Activated T-cell treated with anti-CD3 and anti-CD28 coated beads, Interleukin-2, amount 50 U/mL, for 72 hours (primary cell): ENCODE measurements at places on chromosomes 3 and 15. TPM values are rescaled to one million over a fixed set of nuclear protein-coding genes. Genes with fewer than 3 reads are reported as not detected.

DNA sequence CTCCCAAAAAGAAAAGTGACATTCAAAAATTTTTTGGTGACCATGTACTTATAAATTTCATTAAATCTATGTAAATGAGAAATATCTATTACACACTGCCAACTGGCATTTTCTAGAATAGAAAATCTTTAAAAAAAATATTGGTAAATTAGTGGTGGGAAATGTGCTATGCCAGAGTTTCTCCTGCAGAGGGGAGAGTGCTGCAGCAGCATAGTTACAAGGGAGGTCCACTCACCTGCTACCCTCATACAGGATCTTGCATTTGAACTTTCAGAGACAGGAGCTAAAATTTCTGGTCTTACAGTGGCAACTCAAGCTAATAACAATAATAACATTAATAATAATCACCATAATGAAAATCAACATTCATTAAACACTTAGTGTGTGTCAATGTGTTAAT, 459.6 kb downstream of the NSUN3 start:
- no peak overlapping the region for H3K4me3 ChIP-seq
- no peak for DNase-seq
- H3K4me1 ChIP-seq, result no peaks in the 10 kb centered on the region
- H3K36me3 ChIP-seq, result no peaks in the 10 kb centered on the region

DNA sequence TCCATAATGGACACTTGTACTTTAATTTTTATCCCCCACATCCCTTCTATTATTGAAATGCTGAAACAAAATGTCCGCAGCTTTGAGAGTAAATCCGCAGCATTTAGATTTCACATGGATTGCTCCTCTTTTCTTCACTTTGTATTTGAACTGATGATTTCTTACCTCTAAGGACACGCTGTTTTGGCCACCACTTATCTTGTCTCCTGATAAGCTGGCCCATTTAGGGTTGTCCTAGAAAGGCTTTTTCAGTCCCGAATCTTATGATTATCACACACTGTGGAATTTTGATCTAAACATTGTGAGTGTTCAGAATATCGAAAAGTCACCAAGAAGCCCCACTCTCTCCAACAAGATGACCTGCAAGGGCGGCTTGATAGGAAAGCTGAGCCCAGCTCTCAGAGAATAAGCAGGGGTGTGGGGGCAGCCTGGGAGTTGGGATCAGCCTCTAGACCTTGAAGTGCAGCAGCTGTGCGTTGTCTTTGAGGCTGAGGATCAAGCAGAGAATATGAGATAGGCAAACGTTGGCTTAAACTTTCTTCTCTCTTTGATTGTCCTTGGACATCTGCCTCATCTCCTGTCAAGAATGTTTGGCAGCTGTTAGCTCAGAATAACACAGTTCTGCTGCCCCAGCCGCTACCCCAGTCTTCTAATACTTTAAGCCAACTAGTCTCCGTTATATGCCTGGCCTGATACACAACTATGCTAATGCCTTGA, 399.7 kb upstream of the NR2F2 start:
- no peak for DNase-seq
- no peak overlapping the region for H3K4me3 ChIP-seq
- H3K27ac ChIP-seq, result no peak overlapping the region
- peaks cover 4% of the 10 kb centered on the region for H3K4me1 ChIP-seq

GRCh38 chr15:40047415-40048210, 8.6 kb upstream of the SRP14 start:
- peaks cover 80% of the 10 kb centered on the region for H3K4me1 ChIP-seq
- H3K27ac ChIP-seq, result peak overlapping the region; percentile 94
- H3K36me3 ChIP-seq, result peaks cover 3% of the 10 kb centered on the region
- DNase-seq, result peak; percentile 79

- H3K36me3 ChIP-seq, result peaks cover 48% of the 10 kb centered on the region
- H3K4me1 ChIP-seq, result peaks cover 74% of the 10 kb centered on the region
- peak overlapping the region; percentile 47 for H3K27ac ChIP-seq
- DNase-seq, result no peak
- H3K4me3 ChIP-seq, result peak overlapping the region; percentile 13
Measured at GRCh38 chr15:100591835-100592234, 10.1 kb downstream of the LINS1 start.

- no peak overlapping the region for H3K4me3 ChIP-seq
- H3K4me1 ChIP-seq, result peaks cover 31% of the 10 kb centered on the region
- H3K27me3 ChIP-seq, result no peaks in the 10 kb centered on the region
- H3K27ac ChIP-seq, result no peak overlapping the region
- H3K36me3 ChIP-seq, result peaks cover 6% of the 10 kb centered on the region
Measured at GRCh38 chr3:47452453-47453215, 23.1 kb downstream of the SCAP start.

DNA sequence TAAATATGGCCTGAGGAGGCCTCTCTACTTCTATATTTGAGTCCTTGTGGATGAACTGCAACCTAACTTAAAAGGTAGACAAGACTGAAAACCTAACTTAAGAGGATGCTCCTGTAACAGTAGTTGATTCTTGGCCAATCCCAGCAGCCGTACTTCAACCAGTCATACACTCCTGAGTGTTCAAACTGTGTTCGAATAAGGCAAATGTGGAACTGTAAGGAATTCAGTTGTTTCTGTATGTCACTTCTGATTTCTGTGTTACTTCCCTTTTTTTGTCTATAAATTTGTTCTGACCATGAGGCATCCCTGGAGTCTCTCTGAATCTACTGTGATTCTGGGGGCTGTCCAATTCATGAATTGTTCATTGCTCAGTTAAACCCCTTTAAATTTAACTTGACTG, 20.5 kb downstream of the GALK2 start:
- H3K27ac ChIP-seq, result peak overlapping the region; percentile 26
- H3K36me3 ChIP-seq, result peaks cover 7% of the 10 kb centered on the region
- DNase-seq, result no peak

- peaks cover 29% of the 10 kb centered on the region for H3K4me1 ChIP-seq
- no peak overlapping the region for H3K4me3 ChIP-seq
- H3K27me3 ChIP-seq, result no peaks in the 10 kb centered on the region
- H3K36me3 ChIP-seq, result peaks cover 2% of the 10 kb centered on the region
- no peak overlapping the region for H3K27ac ChIP-seq
Measured at GRCh38 chr3:11850003-11850402, 3.3 kb upstream of the TAMM41 start.

GRCh38 chr3:21750080-21750696, 822 bp downstream of the ZNF385D start:
- no peak for DNase-seq
- no peaks in the 10 kb centered on the region for H3K36me3 ChIP-seq
- no peak overlapping the region for H3K4me3 ChIP-seq
- peaks cover 5% of the 10 kb centered on the region for H3K27me3 ChIP-seq

DNA sequence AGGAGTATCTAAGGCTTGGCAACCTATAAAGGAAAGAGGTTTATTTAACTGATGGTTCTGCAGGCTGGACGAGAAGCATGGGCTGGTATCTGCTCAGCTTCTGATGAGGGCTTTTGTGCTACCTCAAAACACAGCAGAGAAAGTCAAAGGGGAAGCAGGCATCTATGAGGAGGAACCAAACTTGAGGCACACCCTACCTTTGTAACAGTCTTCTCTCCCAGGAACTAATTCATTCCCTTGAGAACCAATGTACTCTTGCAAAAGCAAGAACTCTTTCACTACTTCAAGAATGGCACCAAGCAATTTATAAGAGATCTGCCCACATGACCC, 109.0 kb downstream of the CGGBP1 start:
- no peaks in the 10 kb centered on the region for H3K36me3 ChIP-seq
- no peaks in the 10 kb centered on the region for H3K4me1 ChIP-seq
- no peaks in the 10 kb centered on the region for H3K27me3 ChIP-seq

- no peak for DNase-seq
- no peak overlapping the region for H3K27ac ChIP-seq
- no peak overlapping the region for H3K4me3 ChIP-seq
Measured at GRCh38 chr3:120151791-120152190, 57.5 kb upstream of the GSK3B start.

DNA sequence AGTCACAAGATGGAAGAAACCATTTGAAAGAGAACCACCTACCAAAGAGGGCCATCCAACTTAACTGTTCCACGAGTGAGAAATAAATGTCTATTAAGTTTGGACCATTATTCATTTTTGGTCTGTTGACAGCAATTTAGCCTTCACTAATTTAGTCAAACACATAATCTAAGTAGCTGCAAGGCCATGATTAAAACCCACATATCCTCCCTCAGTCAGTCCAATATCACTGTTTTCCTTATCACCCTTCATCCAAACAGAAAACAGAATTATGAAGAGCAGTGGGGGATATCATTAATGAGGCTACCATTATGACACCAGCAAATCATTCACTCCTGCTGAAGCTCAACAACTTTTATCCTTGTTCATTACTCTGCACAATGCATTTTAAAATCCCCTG, 52.0 kb downstream of the PIK3CB start:
- no peak for DNase-seq
- no peaks in the 10 kb centered on the region for H3K27me3 ChIP-seq
- H3K27ac ChIP-seq, result no peak overlapping the region

- peaks cover 4% of the 10 kb centered on the region for H3K36me3 ChIP-seq
- H3K27me3 ChIP-seq, result peaks cover 7% of the 10 kb centered on the region
- no peak overlapping the region for H3K27ac ChIP-seq
- no peak for DNase-seq
Measured at GRCh38 chr15:90679959-90680358, 37.2 kb upstream of the BLM start.

DNA sequence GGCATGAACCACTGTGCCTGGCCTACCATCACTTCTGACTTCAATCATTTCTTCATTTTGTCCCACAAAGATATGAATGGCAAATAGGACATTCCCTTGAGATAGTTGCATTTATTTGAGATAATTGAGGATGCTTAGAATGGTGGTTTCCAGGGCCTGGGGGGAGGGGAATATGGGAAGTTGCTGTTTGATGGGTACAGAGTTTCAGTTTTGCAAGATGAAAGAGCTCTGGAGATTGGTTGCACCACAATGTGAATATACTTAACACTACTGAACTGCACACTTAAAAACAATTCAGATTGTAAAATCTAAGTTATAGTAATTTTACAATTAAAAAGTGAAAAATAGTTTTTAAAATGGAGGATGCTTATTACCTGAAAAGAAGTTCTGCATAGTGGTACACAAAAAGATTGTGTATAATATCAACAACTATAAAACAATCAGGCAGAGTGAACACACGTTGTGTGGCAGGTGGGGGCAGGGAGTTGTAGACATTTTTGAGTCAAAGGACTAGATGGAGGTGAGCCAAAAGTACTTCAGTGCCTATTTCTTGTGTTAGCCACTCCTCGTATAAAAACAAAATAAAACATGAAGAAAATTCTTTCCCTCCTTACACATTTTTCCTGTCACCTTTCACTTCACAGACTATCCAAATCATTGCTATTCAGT, 18.5 kb upstream of the RIOX2 start:
- H3K36me3 ChIP-seq, result peaks cover 3% of the 10 kb centered on the region
- DNase-seq, result peak; percentile 18
- H3K4me1 ChIP-seq, result peaks cover 24% of the 10 kb centered on the region
- H3K4me3 ChIP-seq, result peak overlapping the region; percentile 84

GRCh38 chr3:65809641-65810150, 229.0 kb downstream of the MAGI1 start:
- no peaks in the 10 kb centered on the region for H3K36me3 ChIP-seq
- H3K4me3 ChIP-seq, result no peak overlapping the region
- no peaks in the 10 kb centered on the region for H3K27me3 ChIP-seq
- no peak overlapping the region for H3K27ac ChIP-seq
- H3K4me1 ChIP-seq, result no peaks in the 10 kb centered on the region

GRCh38 chr3:148681080-148681479, 16.6 kb upstream of the AGTR1 start:
- no peaks in the 10 kb centered on the region for H3K36me3 ChIP-seq
- DNase-seq, result no peak
- H3K27me3 ChIP-seq, result no peaks in the 10 kb centered on the region
- no peaks in the 10 kb centered on the region for H3K4me1 ChIP-seq
- no peak overlapping the region for H3K4me3 ChIP-seq

- H3K4me1 ChIP-seq, result peaks cover 64% of the 10 kb centered on the region
- peaks cover 9% of the 10 kb centered on the region for H3K27me3 ChIP-seq
- H3K27ac ChIP-seq, result peak overlapping the region; percentile 99
- peaks cover 11% of the 10 kb centered on the region for H3K36me3 ChIP-seq
- peak; percentile 61 for DNase-seq
Measured at GRCh38 chr15:88621789-88622604, 857 bp downstream of the AEN start.

GRCh38 chr15:98796685-98797357, 148.5 kb downstream of the IGF1R start:
- H3K27me3 ChIP-seq, result no peaks in the 10 kb centered on the region
- no peak for DNase-seq
- no peak overlapping the region for H3K4me3 ChIP-seq
- no peaks in the 10 kb centered on the region for H3K36me3 ChIP-seq
- H3K4me1 ChIP-seq, result peaks cover 59% of the 10 kb centered on the region
- H3K27ac ChIP-seq, result no peak overlapping the region

- DNase-seq, result no peak
- H3K27me3 ChIP-seq, result peaks cover 7% of the 10 kb centered on the region
- peaks cover 9% of the 10 kb centered on the region for H3K4me1 ChIP-seq
- H3K4me3 ChIP-seq, result no peak overlapping the region
Measured at GRCh38 chr3:157618075-157618760, 115.0 kb upstream of the VEPH1 start.

DNA sequence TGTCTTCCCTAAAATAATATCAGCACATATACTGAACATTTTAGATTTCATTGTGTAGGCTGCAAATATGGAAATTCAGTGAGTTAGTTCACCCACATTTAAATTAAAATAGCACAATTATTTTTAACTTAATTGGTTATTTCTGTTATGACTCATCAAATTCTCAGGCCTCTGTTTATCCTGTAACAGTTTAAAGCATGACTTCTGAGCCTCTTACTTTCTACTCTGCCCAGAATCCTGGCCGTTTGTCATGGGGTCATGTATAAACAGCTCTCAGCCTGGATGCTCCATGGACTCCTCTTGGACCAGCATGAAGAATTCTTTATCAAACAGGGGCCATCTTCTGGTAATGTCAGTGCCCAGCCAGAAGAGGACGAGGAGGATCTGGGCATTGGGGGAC, 12.2 kb downstream of the TUBGCP4 start:
- H3K27me3 ChIP-seq, result no peaks in the 10 kb centered on the region
- H3K4me1 ChIP-seq, result no peaks in the 10 kb centered on the region
- H3K36me3 ChIP-seq, result peaks cover 36% of the 10 kb centered on the region
- no peak for DNase-seq

- DNase-seq, result no peak
- H3K4me1 ChIP-seq, result no peaks in the 10 kb centered on the region
- peaks cover 31% of the 10 kb centered on the region for H3K27me3 ChIP-seq
- H3K36me3 ChIP-seq, result no peaks in the 10 kb centered on the region
Measured at GRCh38 chr15:33500432-33501195, 189.8 kb downstream of the RYR3 start.

GRCh38 chr15:69170597-69170996, 10.2 kb downstream of the GLCE start:
- no peaks in the 10 kb centered on the region for H3K27me3 ChIP-seq
- DNase-seq, result no peak
- H3K4me1 ChIP-seq, result no peaks in the 10 kb centered on the region
- no peaks in the 10 kb centered on the region for H3K36me3 ChIP-seq
- H3K4me3 ChIP-seq, result no peak overlapping the region
- no peak overlapping the region for H3K27ac ChIP-seq

CLDN18 gene
- total RNA-seq, result not detected

ATR gene
- total RNA-seq, result 34.8 TPM

MITF gene
- total RNA-seq, result 0.32 TPM

FANCD2 gene
- total RNA-seq, result 77.2 TPM

SECISBP2L gene
- total RNA-seq, result 33.7 TPM

GASK1A gene
- not detected for total RNA-seq

DNAH12 gene
- total RNA-seq, result 0.21 TPM

GRAMD2A gene
- total RNA-seq, result not detected

SPESP1 gene
- total RNA-seq, result 0.58 TPM

SELENOK gene
- total RNA-seq, result 60.3 TPM

IFT57 gene
- total RNA-seq, result 19.6 TPM

FOXL2NB gene
- total RNA-seq, result not detected

DAZL gene
- not detected for total RNA-seq

CASR gene
- total RNA-seq, result 0.23 TPM
